A549 treated with RU486 at 1 μM for 4 hours (cell line): ENCODE measurements at places on chromosomes 2 and 18. TPM values are rescaled to one million over a fixed set of nuclear protein-coding genes. Genes with fewer than 3 reads are reported as not detected.

Gene GTF2A1L
- not detected in 5 replicates for total RNA-seq

Gene RIF1
- 8.7 to 25.9 TPM (median 19.4 TPM) in 5 replicates for total RNA-seq

Gene VSNL1
- total RNA-seq: not detected in 5 replicates

Gene SKA1
- 10.4 to 14.0 TPM (median 12.1 TPM) in 5 replicates for total RNA-seq

Gene GAD1
- 0.39 to 0.63 TPM (median 0.42 TPM) in 5 replicates for total RNA-seq

Gene ACMSD
- total RNA-seq: not detected in 5 replicates

Gene RTP5
- not detected in 5 replicates for total RNA-seq

Gene DUSP2
- total RNA-seq: 0.14 to 0.85 TPM (median 0.51 TPM) in 5 replicates

Gene CAPG
- total RNA-seq: 82.4 to 117 TPM (median 86.5 TPM) in 5 replicates

Gene FAM228A
- total RNA-seq: not detected in 5 replicates

Gene ASIC4
- 0.05 to 0.07 TPM in 2 of 5 replicates, not detected in the others for total RNA-seq

Gene LCT
- 0.03 to 0.07 TPM (median 0.05 TPM) in 3 of 5 replicates, not detected in the others for total RNA-seq

Gene CNDP1
- total RNA-seq: not detected in 5 replicates

Gene RBKS
- total RNA-seq: 6.0 to 8.9 TPM (median 8.0 TPM) in 5 replicates

Gene ALK
- total RNA-seq: not detected in 5 replicates

Gene ANKRD29
- total RNA-seq: 9.3 to 13.5 TPM (median 13.3 TPM) in 5 replicates

Gene CFC1
- not detected in 5 replicates for total RNA-seq

Gene TXNDC2
- 0.06 to 0.38 TPM (median 0.16 TPM) in 5 replicates for total RNA-seq

Gene RAB1A
- total RNA-seq: 156 to 263 TPM (median 243 TPM) in 5 replicates

Gene RAPGEF4
- total RNA-seq: 0.11 to 0.23 TPM (median 0.12 TPM) in 5 replicates

Gene SERPINB7
- total RNA-seq: 1.8 to 2.7 TPM (median 2.3 TPM) in 5 replicates
